ENCODE measurements at places on chromosomes 5 and 9.

GRCh38 chr9:110069326-110070248 is 138.4 kb downstream of the C9orf152 start:
- no peak for DNase-seq

GRCh38 chr9:135992486-135993408 is 31.6 kb upstream of the UBAC1 start:
- peak; percentile 81 for DNase-seq

DNA sequence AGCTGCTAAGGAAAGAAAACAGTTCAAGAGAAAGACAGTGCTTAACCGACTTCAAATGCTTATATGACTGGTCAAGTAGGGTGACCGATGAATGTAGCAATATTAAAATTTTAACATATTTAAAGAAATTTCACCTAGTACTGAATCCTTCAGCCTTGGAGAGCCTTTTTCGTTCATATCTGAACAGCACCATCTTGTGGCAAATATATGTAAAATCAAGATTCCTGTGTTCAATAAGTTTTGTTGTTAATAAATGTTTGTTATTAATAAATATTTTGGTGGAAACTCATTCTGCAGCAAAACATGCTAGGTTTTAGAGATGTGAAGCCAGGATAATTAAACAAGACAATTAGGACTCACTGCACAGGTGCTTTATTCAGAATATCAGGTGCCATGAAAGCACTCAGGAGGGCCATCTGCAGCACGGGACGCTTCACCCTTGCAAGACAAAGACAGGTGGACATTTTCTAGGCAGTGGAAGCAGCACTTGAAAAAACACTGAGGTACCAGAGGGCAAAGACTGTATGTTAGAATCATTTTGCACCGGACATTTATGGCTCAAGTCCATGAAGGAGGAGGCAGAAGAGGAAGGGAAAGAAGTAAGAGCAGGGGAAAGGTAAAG is 15.6 kb downstream of the TICAM2 start:
- peak; percentile 30 for DNase-seq

GRCh38 chr5:157379983-157380382 is 80.0 kb upstream of the NIPAL4 start:
- DNase-seq, result no peak

DNA sequence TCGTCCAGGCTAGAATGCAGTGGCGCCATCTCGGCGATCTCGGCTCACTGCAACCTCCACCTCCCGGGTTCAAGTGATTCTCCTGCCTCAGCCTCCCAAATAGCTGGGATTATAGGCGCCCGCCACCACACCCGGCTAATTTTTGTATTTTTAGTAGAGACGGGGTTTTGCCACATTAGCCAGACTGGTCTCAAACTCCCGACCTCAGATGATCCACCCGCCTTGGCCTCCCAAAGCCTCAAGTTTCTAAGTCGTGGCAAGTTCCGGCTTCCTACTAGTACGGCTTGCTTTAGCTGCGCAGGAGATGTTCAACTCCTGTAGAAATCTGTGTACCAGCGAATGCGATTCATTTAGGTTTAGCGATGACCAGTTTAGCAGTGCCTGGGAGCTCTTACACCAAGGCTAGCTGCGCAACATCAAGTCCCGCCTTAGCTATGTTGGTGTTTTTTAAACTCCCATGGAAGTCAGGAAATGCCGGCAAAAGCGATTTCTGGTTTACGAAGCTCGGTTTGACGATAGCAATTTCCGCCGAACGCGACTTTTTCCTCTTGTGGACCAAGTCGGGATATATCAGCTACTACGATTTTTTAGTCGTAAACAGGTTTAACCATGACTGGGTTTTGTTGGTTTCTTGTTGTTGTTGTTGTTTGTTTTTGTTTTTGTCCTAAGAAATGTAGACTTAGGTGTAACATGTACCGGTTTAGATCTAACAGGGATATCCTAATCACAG is 46.4 kb downstream of the ANXA2R start:
- DNase-seq, result peak; percentile 60

DNA sequence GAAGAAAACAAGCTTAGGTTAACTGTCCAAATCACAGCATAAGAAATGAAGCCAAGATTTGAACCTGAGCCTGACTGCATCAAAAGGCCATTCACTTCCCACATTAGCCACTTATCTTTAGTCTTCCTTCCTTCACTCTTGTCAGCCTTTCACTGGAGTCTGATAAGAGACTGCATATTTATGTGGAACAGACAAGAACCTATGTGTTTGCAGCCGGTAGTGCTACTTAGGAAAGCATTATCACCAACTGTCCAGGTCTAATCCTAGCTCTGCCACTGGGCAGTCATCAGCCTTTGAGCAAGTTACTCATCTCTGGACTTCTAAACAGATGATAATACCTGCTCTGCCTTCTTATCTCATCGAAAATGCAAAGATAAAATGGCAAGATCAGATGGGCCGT is 12.1 kb upstream of the ATP6V0E1 start:
- DNase-seq, result no peak

DNA sequence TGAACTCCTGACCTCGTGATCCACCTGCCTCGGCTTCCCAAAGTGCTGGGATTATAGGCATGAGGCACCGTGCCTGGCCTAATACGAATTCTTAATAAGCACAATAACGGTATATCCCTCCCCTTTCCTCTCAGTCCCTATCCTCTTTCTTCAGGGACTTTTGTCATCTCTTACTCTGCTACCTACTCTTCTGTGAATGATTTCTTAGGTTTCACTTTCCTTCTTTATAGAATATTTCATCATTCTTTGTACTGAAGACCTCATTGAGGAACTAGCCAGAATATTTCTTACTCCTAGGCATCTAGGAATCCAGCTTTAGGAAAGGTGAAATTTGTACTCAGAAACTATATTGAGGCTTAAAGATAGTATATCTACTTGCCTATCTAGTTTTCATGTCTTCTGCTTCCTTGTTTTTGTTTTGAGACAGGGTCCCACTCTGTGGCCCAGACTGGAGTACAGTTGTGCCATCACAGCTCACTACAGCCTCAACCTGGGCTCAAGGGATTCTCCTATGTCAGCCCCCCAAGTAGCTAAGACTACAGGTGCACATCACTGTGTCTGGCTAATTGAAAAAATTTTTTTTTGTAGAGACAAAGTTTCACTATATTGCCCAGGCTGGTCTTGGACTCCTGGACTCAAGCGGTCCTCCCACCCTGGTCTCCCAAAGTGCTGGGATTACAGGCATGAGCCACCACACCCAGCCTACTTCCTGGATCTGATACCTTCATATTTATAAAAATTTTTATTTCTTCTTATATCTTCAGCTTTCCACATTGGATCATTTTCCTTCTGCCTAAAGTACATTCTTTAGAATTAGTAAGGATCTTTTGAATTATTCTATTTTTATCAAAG is 69.7 kb downstream of the GPBP1 start:
- no peak for DNase-seq

GRCh38 chr5:72364171-72364570 is 44.0 kb downstream of the PTCD2 start:
- no peak for DNase-seq

DNA sequence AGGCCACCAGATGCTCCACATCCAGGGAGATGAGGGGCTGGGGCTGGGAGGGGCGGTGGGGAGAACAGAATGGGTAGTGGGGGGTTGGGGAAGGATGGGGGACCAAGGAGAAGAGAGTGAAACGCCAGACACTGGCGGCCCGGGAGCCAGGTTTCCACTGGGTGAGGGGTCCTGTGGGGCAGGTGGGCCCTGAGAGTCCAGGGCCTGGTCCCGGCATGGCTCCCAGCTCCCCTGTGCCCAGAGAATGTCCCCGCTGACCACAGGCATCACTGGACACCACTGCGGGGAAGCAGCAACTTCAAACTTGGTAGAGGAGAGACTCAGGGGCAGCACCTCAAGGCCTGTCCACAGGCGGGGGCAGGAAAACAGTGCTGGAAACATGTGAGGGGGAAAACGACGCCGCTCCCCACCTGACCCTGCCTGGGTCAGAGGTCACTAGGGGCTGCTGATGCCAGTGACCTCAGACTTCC is 13.2 kb downstream of the NINJ1 start:
- DNase-seq, result no peak
